Activated naive CD4-positive, alpha-beta T cell treated with anti-CD3 and anti-CD28 coated beads, Interleukin-2, amount 10 ng/mL, durations not matched to agents 7 days and 5 days (primary cell): ENCODE measurements at places on chromosomes 1 and 21.

- no peak for DNase-seq
These were observed 804.4 kb downstream of the BRINP3 start for GRCh38 chr1:189673217-189673616.

GRCh38 chr1:162335126-162335525 is 41.5 kb downstream of the SPATA46 start:
- DNase-seq: no peak

- DNase-seq: peak; percentile 28
These were observed 829 bp downstream of the ADAR start for GRCh38 chr1:154607106-154607608.

- no peak for DNase-seq
These were observed 215.2 kb downstream of the DISC1 start for GRCh38 chr1:231841616-231842344.

DNA sequence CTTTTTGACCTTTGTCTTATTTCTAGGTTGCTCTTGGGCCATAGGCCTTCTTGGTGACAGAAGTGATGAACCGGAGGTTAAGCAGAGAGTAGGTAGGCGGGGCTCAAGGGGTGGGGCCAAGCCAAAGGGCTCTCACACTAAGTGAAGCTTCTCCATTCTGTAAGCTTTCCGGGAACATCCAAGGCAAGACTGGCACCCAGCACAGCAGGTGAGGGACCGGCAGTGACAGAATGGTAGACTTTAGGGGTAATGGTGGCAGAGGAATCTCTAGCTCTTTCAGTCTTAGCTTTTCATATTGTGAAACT is at the start of gene TNFAIP8L2:
TSS of gene TNFAIP8L2 (plus strand) at position 135 of the 305 bp plus-strand sequence. CDS start 2,049 bp downstream, outside the sequence.
- peak; percentile 90 for DNase-seq

DNA sequence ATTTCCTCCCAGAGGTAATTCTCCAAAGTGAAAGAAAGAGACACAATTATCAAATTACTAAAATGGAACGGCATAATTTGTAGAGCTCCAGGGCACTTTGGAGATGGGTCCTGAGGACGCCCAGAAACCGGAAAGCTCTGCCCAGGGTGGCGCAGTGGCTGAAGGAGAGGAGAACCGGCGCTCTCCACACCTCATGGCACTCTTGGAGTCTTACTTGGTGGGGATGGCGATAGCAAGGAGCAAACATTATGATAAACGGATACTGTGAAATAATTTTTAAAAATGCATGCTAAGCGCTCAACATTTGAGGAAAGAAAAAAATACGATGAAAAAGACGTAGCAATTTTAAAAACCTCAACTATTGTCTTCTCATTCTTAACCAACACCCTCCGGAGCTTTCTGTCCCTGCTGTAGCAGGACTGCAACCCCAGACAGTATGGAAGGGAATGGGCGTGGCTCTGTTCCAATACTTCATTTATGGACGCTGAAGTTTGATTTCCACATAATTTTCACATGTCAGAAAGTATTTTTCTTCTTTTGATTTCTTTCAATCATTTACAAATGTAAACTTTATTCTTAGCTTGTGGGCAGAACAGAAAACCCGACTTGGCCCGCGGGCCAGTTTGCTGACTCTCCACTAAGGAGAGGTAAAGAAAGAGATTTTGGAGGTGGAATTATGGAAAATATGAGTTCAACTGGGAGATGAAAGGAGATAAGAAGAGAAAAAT is 1.1 kb downstream of the S100A11 start:
- DNase-seq: peak; percentile 27

- DNase-seq: no peak
These were observed 133.4 kb upstream of the FGGY start for GRCh38 chr1:59163268-59164092.

DNA sequence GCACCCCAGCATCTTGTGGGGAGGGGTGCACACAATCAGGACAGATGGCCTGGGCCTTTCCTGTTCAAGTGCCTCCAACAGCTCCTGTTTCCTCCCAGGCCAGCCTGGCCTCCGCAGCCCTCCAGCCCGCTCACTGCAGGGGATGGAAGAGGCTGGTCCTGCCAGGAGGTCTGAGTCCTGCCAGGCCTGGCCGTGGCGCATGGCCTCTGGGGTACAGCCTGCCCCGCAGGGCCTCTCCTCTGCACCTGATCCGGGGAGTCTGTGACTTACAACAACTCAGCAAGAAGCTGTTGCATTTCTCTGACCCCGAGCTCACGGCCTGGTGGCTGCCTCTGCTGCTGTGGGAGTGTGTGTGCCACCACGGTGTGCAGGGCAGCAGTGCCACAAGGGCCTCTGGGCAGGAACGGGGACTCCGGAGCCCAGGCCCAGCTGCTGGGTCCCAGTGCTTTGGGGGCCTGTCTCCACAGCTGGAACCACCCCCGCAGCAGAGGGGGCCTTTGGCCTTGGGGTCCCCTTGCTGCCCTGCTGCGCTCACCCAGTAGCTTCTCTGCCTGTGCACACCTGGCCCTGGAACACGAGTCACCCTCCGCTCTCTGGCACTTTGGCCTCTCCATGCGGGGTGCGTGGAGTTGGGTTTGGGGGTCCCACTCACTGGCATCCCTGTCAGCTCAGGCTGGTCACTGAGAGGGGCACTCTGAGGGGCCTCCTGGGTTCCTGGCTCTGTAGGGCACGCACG is 17.4 kb upstream of the LRRC3 start:
- no peak for DNase-seq

DNA sequence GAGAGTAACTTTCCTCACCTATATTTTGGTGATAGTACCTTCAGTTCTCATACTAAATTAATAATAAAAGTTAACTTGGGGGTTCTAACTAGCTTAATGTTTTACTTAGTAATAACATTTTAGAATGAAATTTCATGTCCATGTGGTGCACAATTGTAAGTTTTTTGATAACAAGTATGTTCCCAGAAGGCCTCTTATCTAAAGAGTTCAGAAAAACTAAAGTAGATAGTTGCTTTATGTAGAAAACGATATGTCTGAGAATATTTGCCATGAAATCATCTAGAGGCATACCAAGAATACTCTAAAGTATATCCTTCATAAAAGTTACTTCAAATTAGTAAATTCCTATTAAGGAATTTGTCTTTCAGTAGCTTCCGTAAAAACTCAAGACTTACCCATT is 10.2 kb upstream of the ADCY10 start:
- DNase-seq: no peak

GRCh38 chr1:180974236-180974635 is 48.4 kb downstream of the STX6 start:
- DNase-seq: no peak

DNA sequence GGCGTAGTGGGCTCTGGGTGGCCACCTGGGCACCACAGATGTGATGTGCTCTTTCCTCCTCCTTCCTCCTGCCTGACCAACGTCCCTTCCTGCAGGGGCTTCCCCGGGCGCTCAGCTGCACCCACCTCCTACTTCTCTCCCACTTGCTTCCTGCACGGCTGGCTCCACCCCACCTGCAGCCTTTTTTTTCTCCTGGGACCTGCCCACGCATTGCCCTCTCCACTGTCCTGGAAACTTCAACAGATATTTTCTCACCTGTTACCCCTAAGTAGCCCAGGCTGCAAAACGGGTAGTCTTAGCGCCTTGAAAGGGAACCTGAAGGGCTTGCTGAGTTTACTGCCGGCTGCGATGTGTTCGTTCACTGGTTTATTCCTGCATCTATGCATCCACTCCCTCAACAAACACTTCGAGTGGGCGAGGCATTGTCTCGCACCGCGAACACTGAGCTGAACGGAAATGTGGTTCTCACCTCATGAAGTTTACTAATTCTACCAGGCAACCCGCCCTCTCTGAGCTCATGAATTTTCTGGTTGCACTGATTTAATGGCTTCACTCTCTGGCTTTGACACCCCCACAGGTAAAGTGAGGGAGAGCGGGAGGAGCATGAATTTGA is 23.6 kb downstream of the ZBTB18 start:
- peak; percentile 77 for DNase-seq

GRCh38 chr1:17700945-17701810 is 54.0 kb upstream of the ACTL8 start:
- no peak for DNase-seq

DNA sequence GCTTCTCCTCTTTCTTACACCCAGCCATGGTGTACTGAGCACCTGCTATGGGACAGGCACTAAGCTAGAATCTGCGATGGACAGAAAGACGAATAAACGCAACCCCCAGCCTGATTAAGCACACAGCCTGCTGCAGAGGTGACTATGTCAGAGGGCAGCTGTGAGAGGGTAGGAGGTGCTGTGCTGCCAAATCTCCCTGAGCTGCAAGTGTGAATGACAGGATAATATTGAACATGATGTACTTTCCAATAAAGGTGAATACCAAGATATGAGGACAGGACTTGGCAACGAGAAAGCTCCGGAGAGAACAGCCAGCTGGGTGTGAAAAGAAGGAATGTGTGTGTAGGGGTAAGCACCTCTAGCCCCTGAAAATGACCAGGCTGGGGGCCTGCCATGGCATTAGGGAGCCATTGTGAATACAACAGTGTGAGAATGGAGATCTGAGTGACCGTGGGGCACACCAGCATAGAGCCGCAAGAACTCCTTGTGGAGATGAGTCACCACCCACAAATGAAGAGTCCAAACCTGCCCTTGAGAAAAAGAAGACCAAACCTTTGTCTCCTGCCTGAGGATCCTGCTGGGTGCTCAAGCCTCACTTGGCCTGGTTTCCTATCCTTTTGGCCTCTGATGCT is 83.0 kb upstream of the ATF3 start:
- no peak for DNase-seq

DNA sequence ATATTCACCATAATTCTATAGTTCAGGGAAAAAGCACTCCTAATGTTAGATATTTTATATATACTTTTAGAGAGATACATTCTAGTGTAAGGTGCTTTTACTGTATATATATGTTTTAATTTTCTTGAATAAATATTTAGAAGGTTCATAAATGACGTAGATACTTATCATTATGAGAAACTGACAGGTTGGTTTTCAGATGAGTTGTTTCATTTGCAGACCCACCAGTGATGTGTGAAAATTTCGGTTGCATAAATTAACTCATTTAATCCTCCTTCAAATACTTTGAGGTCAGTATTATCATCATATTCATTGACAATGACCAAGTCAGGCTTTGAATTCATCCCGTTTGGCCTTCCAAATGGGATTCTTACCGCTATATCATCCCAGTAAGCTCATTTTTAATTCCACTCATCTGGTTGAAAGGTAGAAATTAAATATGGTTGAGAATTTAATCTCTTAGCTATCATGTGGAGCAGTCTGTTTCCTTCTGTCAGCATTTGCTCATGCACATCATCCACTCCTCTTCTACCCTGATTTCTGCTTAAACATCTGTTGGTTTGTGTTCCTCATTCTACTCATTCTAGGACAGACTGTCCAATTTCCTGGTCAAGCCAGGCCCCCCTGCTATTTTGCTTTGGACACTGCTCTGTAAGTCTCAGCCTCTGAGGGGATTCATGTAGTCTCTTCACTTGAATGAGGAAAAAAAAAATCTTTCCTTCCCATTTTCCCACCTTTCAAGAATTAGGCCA is 1156.6 kb downstream of the PLA2G4A start:
- DNase-seq: no peak

DNA sequence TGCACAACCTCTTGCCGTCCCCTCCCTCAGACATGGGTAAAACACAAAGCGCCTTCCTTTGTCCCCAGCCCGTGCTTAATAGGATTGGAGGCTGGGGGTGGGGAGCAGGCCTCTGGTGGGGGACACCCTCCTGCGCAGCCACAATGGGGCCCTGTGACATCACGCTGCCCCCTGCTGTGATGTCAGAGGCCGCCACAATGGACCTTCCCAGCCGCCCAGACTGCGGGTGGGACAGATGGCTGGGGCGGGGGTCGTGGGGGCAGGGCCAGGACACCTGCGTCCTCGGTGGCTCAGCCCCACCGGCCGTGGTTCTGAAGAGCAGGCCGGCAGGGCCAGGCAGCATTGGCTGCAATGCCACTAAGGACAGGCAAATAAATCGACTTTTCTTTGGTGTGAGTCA is 39.9 kb downstream of the EPHA2 start:
- DNase-seq: no peak

GRCh38 chr1:61828805-61829204 is 86.5 kb downstream of the PATJ start:
- DNase-seq: no peak

DNA sequence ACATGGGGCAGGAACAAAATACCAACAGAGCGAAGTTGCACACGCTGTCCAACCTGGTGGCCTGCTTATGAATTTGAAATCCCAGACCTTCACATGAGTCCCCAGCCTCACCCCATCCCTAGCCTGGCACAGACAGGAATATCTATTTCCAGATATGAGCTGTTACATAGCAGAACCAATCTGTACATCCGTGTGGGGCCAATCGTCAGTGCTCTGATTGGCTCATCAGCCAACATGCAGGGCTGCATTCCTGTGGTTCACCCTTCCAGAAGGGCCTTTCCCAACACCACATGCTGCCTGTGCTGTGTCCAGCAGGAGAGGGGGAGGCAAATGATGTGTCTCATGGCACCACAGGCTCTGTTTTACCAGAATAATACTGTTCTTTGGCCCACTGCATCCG is 31.3 kb downstream of the CCN1 start:
- no peak for DNase-seq

GRCh38 chr1:5566924-5567323 is 425.3 kb downstream of the NPHP4 start:
- DNase-seq: no peak

DNA sequence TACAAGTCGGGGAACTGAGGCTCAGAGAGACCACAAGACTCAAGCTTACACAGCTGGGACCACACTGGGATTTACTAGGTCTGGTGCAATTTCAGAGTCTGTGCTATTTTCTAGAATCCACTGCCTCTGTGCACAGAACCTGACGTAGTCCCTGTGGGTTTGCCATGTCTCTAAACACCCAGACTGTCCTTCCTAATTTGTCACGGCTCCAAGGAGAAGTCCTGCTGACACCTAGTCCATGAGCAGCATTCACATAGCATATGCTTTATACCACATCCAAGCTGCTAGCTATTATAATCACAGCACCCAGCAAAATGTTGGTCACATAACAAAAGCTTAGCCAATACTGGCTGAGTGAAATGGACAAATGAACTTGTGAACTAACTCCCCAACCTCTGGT is 79.0 kb upstream of the HMGB4 start:
- DNase-seq: no peak

DNA sequence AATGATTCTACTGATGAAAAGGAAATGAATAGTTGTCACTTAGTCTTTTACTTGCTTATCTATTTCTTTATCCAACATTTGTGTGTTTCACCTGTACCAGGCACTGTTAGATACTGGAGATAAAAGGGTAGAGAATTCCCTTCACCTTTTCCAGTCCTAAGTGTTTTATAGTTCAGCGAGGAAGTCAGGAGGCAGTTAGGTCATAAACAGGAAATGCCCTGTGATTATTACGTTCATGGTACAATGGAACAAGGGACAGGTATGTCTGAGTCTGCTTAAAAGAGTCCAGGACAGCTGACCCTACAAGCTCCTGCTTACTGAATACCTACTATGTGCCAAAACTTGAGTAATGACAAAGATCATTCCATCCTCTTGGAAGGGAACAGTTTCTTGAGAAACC is 77.8 kb downstream of the TNR start:
- DNase-seq: no peak

- DNase-seq: peak; percentile 64
These were observed 16.5 kb downstream of the SLC2A7 start for GRCh38 chr1:9009438-9010370.

GRCh38 chr1:30509670-30510069 is 213.7 kb downstream of the MATN1 start:
- DNase-seq: no peak

- DNase-seq: peak; percentile 63
These were observed 27.9 kb downstream of the RGS5 start for GRCh38 chr1:163174524-163175437.

GRCh38 chr1:37006132-37006868 is 28.0 kb downstream of the GRIK3 start:
- no peak for DNase-seq

GRCh38 chr1:55049914-55050278 is 10.5 kb downstream of the PCSK9 start:
- DNase-seq: no peak

GRCh38 chr1:55310505-55310971 is 95.4 kb upstream of the USP24 start:
- DNase-seq: no peak
